Stimulated activated CD8-positive, alpha-beta memory T cell treated with anti-CD3 and anti-CD28 coated beads, Interleukin-7, amount 100 ng/mL, for 1 hour (primary cell): ENCODE measurements at places on chromosomes 11 and 22.

- DNase-seq, result no peak
Observed at GRCh38 chr11:110710628-110711381, 1.4 kb downstream of the ARHGAP20 start.

GRCh38 chr11:47183969-47184368 lies 2.3 kb downstream of the PACSIN3 start:
- DNase-seq, result no peak

DNA sequence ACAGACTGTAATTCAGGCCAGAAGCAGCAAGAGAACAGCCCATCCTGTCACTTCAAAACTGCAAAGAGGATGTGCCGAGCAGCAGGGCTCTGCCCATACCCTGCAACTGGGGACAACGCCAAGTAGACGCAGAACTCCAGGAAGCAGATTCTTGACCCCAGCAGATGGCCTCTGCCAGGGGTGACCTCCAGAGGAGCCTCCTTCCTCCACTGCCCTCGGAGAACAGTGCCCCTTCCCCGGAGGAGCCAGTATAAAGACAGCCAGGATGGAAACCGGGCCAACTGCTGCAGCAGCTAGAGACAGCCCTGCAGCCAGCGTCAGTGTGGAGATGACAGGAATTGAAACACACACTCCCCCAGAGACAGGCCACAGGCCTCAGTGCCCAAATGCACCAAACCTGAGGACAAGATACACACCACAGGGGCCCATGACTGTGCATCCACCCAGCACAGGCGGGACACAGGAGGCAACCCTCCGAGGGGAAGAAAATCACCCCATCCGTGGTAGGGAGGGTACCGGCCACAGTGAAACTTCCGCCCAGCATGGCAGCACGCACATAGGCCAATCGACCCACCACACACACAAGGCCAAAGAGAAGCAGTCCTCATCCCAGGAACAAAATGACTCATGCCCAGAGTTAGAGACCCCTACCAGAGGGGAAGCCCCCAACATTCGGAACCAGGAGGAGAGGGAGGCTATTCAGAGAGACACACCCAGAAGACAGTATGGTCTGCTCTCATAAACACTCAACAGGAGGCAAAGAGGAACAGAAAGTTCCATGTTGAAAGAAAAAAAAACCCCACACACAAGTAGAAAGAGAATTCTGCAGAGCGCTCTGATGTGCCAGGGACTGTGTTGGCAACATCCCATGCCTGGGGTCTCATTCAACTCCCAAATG lies 5.6 kb downstream of the AHNAK start:
- no peak for DNase-seq

- no peak for DNase-seq
Observed at GRCh38 chr11:57972013-57972367, 51.7 kb upstream of the OR9Q1 start.

DNA sequence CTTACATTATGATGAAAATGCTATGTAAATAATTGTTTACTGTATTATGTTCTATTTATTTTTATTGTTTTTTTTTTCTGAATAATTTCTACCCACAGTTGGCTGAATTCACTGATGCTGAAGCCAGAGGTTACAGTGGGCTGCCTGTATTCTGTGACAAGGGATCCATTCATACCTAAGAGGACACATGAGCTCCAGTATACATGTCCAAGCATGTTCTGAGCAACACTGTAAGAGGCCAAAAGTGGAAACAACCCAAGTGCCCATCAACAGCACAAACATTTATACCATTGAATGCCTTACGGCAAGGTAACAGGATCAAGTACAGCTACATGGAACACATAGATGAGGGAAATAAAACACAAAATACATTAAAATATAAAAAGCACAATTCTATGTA lies 1.4 kb upstream of the SRSF8 start:
- no peak for DNase-seq
